ENCODE measurements at places on chromosomes 11 and 22. TPM values are rescaled to one million over a fixed set of nuclear protein-coding genes. Genes with fewer than 3 reads are reported as not detected.

The CLCF1 gene
- 30.7 TPM for total RNA-seq

The SCGB1C1 gene
- total RNA-seq, result not detected

The MRPL11 gene
- 62.6 TPM for total RNA-seq

The POLD3 gene
- total RNA-seq, result 14.9 TPM

The KLHL35 gene
- 0.11 TPM for total RNA-seq

The FOSL1 gene
- total RNA-seq, result 1.4 TPM

- DNase-seq, result no peak
Measured at GRCh38 chr11:96056576-96056975, 132.7 kb upstream of the MTMR2 start.

GRCh38 chr11:129508163-129508562, 132.5 kb downstream of the BARX2 start:
- DNase-seq, result no peak

- no peak for DNase-seq
Measured at GRCh38 chr11:3671334-3672254, at the start of gene CHRNA10. Gene CHRNA10, minus strand, starts transcription at chr11:3671384. Its CDS starts 72 bp downstream, at chr11:3671312.

GRCh38 chr11:75894036-75894585, 79.1 kb downstream of the UVRAG start:
- no peak for DNase-seq

GRCh38 chr22:49953680-49954344, 6.8 kb upstream of the PIM3 start:
- no peak for DNase-seq

GRCh38 chr11:33743291-33743690, 7.1 kb upstream of the CD59 start:
- DNase-seq, result no peak

GRCh38 chr11:6094186-6094585, 13.3 kb upstream of the OR56B4 start:
- no peak for DNase-seq

DNA sequence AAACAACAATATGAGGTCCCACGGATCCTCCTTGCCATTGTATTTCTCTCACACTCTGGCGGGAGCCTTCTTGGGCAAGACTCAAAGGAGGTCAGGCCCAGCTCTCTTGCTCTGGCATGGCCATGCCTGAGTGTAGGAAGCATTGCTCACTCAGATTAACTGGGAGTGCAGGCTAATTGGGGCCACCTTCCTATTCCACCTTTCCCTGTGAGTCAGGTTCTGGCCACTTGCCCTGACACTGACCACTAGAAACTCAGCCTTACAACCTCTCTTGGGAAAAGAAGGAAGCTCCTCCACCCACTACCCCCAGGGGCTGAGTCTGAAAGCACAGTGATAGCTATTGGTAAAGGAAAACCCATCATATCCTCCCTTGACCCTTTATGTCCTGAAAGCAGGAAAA, 121.8 kb upstream of the NTM start:
- DNase-seq, result no peak

DNA sequence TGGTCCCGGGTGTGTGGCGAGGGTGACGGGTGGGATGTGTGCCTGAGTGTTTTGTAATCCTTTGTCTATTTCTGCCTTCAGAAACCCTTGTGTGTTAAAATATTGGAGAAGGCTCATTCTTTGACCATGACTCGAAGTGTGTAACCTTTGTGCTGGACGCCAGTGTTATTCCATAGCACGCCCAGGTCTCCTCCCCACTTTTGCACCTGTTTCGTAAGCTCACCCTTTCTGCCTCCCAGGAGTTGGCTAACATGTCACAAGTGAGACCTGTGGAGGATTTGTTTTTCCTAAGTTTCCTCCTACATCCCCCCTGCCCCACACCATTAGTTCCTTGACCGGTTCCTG, 382 bp downstream of the C11orf54 start:
- no peak for DNase-seq

- no peak for DNase-seq
Measured at GRCh38 chr22:48976556-48977535, 850.8 kb downstream of the BRD1 start.

DNA sequence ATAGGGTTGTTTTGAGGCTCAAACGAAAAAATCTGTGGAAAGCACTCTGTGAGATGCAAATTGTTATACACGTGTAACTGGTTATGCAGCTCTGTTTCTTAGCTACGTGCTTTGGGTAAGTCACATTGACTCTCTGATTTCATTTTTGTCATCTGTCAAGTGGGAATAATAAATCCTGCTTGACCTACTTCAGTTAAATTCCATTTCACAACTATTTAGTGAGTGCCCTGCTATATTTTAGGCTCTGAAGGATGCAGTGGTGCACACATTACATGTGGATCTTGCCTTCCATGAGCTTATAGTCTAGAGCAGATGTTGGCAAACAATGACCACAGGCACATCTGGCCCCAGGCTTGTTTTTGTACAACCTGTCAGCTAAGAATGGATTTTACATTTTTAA, 133.6 kb upstream of the PLET1 start:
- no peak for DNase-seq

DNA sequence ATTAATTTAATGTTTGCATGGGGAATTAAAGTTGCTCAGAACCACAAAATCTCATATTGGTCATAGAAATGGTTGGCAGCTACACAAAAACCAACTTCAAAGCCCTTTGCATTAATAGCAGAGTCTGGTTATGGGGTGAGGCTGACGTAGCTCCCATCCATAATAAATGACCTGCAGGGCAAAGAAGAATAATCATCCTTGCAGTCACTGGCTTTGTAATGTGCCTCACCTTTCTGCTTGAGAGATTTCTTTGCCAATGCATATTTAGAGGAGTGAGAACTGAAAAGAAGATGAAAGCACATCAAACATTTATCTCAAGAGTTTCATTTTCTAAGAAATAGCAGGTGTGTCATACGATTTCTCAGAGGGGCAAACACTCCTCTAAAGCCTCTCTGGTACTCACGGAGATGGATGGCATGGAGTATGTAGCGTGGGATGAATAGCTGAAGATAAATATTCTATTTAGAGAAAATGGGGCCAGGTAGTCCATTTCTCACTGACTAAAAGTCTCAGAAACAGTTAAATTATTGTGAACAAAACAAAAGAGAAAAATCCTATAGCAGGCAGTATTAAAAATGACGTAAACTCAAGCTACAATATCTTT, 1491.9 kb downstream of the FAM181B start:
- DNase-seq, result no peak

Measured in activated B cell treated with CpG ODN at 0.5 μM for 24 hours (primary cell).